ENCODE measurements at places on chromosomes 7 and 10. TPM values are rescaled to one million over a fixed set of nuclear protein-coding genes. Genes with fewer than 3 reads are reported as not detected.

GRCh38 chr10:79562135-79562756 is 2.0 kb upstream of the SFTPA2 start:
- peaks cover 38% of the 10 kb centered on the region for H3K27me3 ChIP-seq
- H3K4me1 ChIP-seq, result peaks cover 5% of the 10 kb centered on the region
- DNase-seq, result peak; percentile 84
- H3K4me3 ChIP-seq, result no peak overlapping the region

- no peaks in the 10 kb centered on the region for H3K4me1 ChIP-seq
- no peaks in the 10 kb centered on the region for H3K36me3 ChIP-seq
- no peak overlapping the region for H3K27ac ChIP-seq
- H3K4me3 ChIP-seq, result no peak overlapping the region
Measured at GRCh38 chr10:111106081-111106480, 29.3 kb downstream of the ADRA2A start.

GRM8 gene
- total RNA-seq, result not detected

VWDE gene
- total RNA-seq, result 3.4 TPM

DNA sequence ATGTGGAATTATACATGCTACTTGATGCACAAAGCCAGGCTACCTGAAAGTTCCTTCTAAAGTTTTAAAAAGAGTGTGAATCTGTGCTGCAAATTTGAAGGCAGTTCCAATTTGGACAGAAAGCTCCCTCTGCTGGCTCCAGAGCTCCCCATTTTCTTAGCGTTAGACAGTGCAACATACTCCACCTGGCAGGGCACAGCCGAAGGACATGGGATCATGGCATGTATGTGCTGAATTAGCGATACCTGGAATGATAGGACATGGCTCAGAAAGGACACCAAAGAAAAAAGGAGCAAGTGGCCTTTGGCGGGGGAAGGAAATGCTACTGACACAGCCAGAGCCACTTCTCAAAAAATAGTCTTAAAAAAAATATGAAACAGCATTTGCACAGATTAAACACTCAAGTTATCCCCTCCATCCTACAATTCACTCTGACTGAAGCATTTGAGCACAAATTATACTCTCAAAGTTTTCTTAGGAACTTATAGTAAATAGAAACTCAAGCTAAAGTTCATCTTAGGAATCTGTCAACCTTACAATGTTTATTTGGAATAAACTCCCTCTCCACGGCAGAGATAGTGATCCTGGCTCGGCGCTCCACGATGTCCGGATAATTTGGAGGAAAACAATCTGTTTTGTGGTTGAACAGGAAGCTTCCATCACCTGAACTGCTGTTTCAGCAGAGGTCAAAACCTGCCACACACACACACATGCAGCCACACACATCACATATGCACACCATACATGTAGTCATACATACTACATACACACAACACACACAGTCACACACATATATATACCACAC is 80.0 kb downstream of the C7orf25 start:
- no peaks in the 10 kb centered on the region for H3K4me1 ChIP-seq
- peaks cover 9% of the 10 kb centered on the region for H3K27me3 ChIP-seq
- no peak overlapping the region for H3K4me3 ChIP-seq
- no peak for DNase-seq

SPRN gene
- not detected for total RNA-seq

NEBL gene
- not detected for total RNA-seq

- H3K36me3 ChIP-seq, result peaks cover 2% of the 10 kb centered on the region
- no peak overlapping the region for H3K27ac ChIP-seq
- DNase-seq, result no peak
- H3K27me3 ChIP-seq, result no peaks in the 10 kb centered on the region
Measured at GRCh38 chr10:98396096-98397063, 18.6 kb downstream of the PYROXD2 start.

DNA sequence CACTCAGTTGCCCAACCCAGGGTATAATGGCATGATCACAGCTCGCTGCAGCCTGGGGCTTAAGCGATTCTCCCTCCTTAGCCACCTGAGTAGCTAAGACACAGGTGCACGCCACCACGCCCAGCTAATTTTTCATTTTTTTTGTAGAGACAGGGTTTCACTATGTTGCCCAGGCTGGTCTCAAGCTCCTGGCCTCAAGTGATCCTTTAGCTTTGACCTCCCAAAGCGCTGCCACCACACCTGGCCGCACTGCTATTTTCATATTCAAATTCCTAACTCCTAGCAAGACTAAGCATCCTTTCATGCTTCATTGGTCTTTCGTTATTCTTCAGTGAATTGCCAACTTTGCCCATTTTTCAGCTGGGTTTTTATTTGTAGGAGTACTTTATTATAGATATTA is 30.4 kb upstream of the DAGLB start:
- no peak for DNase-seq
- H3K36me3 ChIP-seq, result peaks cover 27% of the 10 kb centered on the region
- H3K4me3 ChIP-seq, result no peak overlapping the region
- peaks cover 66% of the 10 kb centered on the region for H3K4me1 ChIP-seq
- H3K27ac ChIP-seq, result peak overlapping the region; percentile 24
- H3K27me3 ChIP-seq, result no peaks in the 10 kb centered on the region

GRCh38 chr10:100568912-100569311 is 33.2 kb downstream of the HIF1AN start:
- H3K27ac ChIP-seq, result no peak overlapping the region
- H3K4me3 ChIP-seq, result no peak overlapping the region
- H3K4me1 ChIP-seq, result peaks cover 9% of the 10 kb centered on the region
- peaks cover 15% of the 10 kb centered on the region for H3K27me3 ChIP-seq
- no peak for DNase-seq
- H3K36me3 ChIP-seq, result no peaks in the 10 kb centered on the region

CYP3A7 gene
- total RNA-seq, result not detected

TMEM273 gene
- 72.0 TPM for total RNA-seq

- no peak overlapping the region for H3K27ac ChIP-seq
- no peaks in the 10 kb centered on the region for H3K4me1 ChIP-seq
- no peaks in the 10 kb centered on the region for H3K27me3 ChIP-seq
- no peak for DNase-seq
- peaks cover 6% of the 10 kb centered on the region for H3K36me3 ChIP-seq
Measured at GRCh38 chr7:156792611-156793010, 100.4 kb downstream of the LMBR1 start.

CLRN3 gene
- total RNA-seq, result not detected

GRCh38 chr10:130483691-130484467 is 347.7 kb downstream of the GLRX3 start:
- no peaks in the 10 kb centered on the region for H3K27me3 ChIP-seq
- H3K27ac ChIP-seq, result no peak overlapping the region
- H3K36me3 ChIP-seq, result no peaks in the 10 kb centered on the region
- H3K4me1 ChIP-seq, result no peaks in the 10 kb centered on the region
- no peak for DNase-seq

DNA sequence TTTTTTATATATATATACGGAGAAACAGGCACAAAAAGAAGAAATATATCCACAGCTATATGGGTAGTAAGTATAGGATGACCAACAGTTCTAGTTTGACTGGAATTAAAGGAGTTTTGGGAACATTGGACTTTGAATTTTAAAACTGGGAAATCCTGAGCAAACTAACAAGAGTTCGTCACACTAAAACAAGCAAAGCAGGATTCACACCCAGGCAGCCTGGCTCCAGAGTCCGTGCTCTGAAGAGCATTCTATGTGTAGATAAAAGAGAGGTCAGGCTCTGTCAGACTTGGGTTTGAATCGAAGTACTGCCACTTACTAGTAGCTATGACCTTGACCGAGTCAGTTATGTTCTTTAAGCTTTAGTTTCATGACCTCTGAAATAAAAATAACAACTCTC is 191.0 kb downstream of the DNAH11 start:
- DNase-seq, result no peak
- H3K4me1 ChIP-seq, result no peaks in the 10 kb centered on the region
- H3K27me3 ChIP-seq, result no peaks in the 10 kb centered on the region
- no peak overlapping the region for H3K27ac ChIP-seq
- H3K4me3 ChIP-seq, result no peak overlapping the region
- no peaks in the 10 kb centered on the region for H3K36me3 ChIP-seq

- no peaks in the 10 kb centered on the region for H3K4me1 ChIP-seq
- no peak overlapping the region for H3K4me3 ChIP-seq
- peak; percentile 26 for DNase-seq
- no peaks in the 10 kb centered on the region for H3K36me3 ChIP-seq
- no peak overlapping the region for H3K27ac ChIP-seq
- H3K27me3 ChIP-seq, result no peaks in the 10 kb centered on the region
Measured at GRCh38 chr7:158252837-158253669, 334.6 kb downstream of the PTPRN2 start.

GRCh38 chr10:108352771-108353170 is 1188.3 kb upstream of the SORCS1 start:
- H3K4me1 ChIP-seq, result no peaks in the 10 kb centered on the region
- no peaks in the 10 kb centered on the region for H3K27me3 ChIP-seq
- no peak overlapping the region for H3K4me3 ChIP-seq
- no peak for DNase-seq
- no peak overlapping the region for H3K27ac ChIP-seq

PDCD11 gene
- total RNA-seq, result 59.4 TPM

USP6NL gene
- 0.49 TPM for total RNA-seq

HOXA4 gene
- total RNA-seq, result not detected

GRCh38 chr10:122554131-122555036 is 6.2 kb upstream of the DMBT1 start:
- H3K27ac ChIP-seq, result no peak overlapping the region
- H3K36me3 ChIP-seq, result no peaks in the 10 kb centered on the region
- no peak for DNase-seq
- H3K4me3 ChIP-seq, result no peak overlapping the region
- H3K27me3 ChIP-seq, result peaks cover 10% of the 10 kb centered on the region

DNA sequence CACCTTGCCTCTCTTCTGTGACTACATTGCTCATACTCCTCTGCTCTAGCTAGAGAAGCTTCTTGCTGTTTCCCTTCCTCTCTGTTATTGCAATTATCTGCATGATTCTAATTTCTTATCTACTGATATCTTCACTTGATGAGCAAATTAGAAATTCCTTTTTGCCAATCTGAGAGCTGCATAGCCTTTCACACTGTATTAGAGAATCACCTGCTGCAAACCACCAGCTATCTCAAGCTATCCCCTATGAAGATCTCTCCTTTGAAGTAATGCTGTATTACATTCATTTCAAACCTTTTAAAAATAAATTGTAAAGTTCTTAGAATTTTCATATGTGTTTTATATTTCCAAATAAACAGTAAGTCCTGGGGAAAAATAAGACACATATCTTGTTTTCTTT is 89.0 kb upstream of the ZNF804B start:
- DNase-seq, result no peak
- no peaks in the 10 kb centered on the region for H3K27me3 ChIP-seq
- no peak overlapping the region for H3K4me3 ChIP-seq
- H3K36me3 ChIP-seq, result no peaks in the 10 kb centered on the region

DNA sequence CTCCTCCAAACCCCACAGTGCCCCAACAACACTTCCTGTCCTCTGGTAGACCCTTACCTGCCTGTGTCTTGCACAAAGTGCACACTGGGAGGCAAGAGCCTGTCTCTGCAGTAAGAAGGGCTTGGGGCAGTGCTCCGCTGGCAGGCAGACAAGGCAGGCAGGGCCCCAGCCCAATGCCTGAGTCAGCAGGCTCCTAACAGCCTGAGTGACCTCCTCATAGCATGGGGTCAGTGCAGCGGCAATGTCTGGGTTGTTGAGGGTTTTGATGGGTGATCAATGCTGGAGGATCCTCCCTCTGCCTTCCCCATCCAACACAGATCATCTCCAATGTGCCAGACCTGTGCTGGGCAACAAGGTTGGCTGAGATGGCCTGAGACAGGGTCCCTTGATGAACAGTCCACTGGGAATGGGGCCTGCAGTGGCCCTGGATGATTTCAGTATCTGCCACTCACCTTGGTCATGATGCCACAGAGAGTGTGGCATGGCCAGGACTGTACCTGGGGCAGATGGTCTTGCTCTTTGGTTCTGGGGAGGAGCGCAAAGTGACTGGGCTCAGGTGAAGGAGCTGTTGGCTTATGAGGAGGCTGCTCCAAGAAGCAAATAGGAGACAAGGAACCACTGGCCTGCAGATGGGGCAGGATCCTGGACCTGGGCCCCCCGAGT is 55.6 kb upstream of the CAMK2B start:
- H3K4me3 ChIP-seq, result no peak overlapping the region
- H3K36me3 ChIP-seq, result no peaks in the 10 kb centered on the region
- no peak overlapping the region for H3K27ac ChIP-seq
- DNase-seq, result no peak

GRCh38 chr10:103766751-103767505 is 88.4 kb downstream of the SH3PXD2A start:
- H3K4me3 ChIP-seq, result no peak overlapping the region
- no peaks in the 10 kb centered on the region for H3K36me3 ChIP-seq
- no peak for DNase-seq
- H3K27me3 ChIP-seq, result no peaks in the 10 kb centered on the region
- peaks cover 59% of the 10 kb centered on the region for H3K4me1 ChIP-seq

GRCh38 chr10:96878057-96878456 is 46.0 kb downstream of the LCOR start:
- no peak overlapping the region for H3K4me3 ChIP-seq
- peaks cover 6% of the 10 kb centered on the region for H3K4me1 ChIP-seq
- H3K27ac ChIP-seq, result no peak overlapping the region
- H3K27me3 ChIP-seq, result no peaks in the 10 kb centered on the region
- DNase-seq, result no peak
- H3K36me3 ChIP-seq, result peaks cover 20% of the 10 kb centered on the region

DNA sequence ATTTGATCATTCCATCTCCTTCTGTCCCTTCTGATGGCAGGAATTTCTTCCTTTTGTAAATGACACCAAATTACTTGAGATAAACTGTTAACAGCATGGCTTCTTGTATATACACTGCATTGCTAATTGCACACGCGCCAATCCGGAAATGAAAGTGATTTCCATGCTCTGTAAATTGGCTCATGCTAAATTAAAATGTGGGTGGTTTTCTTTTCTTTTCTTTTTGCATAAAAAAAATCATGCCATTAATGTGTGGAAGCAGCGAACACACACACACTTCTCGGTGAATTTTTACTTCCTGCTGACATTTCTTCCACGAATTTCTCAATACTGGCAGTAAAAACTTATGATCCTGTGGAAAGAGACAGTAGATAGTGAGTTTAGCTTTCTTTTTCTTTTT is 123.1 kb upstream of the CCDC6 start:
- no peak for DNase-seq
- H3K4me3 ChIP-seq, result no peak overlapping the region
- peaks cover 8% of the 10 kb centered on the region for H3K27me3 ChIP-seq
- no peak overlapping the region for H3K27ac ChIP-seq
- H3K4me1 ChIP-seq, result peaks cover 2% of the 10 kb centered on the region

CHN2 gene
- 12.6 TPM for total RNA-seq

DNA sequence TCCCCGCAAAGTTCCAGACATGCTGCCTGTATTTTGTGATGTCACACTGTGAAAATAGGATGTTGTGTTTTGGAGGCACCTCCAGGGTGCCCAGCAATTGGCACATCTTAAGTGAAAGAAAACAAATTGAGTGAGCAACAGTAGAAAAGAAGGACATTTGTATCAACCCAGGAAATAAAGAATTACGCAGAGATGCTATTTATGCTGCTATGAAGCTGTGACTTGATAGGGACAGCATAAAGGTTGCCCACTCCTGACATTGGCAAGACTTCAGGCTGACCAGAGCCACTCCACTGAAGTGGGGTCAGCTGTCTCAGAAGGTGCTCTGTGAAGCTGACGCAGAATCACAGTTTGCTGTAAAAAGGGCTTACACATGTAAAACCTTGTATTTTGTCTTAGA is 729.9 kb upstream of the GALNT17 start:
- H3K4me3 ChIP-seq, result no peak overlapping the region
- no peaks in the 10 kb centered on the region for H3K4me1 ChIP-seq
- no peak overlapping the region for H3K27ac ChIP-seq
- peaks cover 2% of the 10 kb centered on the region for H3K27me3 ChIP-seq
- DNase-seq, result no peak
- no peaks in the 10 kb centered on the region for H3K36me3 ChIP-seq

All from activated CD8-positive, alpha-beta memory T cell treated with anti-CD3 and anti-CD28 coated beads, Interleukin-2, amount 10 ng/mL, durations not matched to agents 7 days and 5 days (primary cell).